ENCODE measurements at places on chromosomes 13 and 19.
A peak's percentile ranks its signal among the peaks of the same experiment; 100 is the strongest.

DNA sequence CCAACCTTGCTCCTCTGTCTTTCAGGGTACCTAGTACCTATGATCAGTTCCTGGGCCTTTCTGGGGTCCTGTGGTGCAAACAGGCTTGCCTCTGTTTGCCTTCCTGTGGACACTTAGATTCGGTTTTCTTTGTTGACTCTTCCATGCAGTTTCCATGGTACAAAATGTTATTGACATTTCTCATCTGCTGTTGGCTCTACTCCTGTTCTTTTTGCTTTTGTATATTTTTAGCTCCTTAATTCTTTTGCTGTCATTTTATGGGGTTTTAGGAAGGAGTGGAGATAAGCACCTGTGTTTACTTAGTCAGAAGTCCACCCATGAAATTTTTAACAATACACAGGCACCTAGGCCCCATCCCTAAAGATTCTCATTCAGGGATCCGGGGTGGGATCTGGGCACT is 20.5 kb upstream of the CNMD start:
- DNase-seq, result no peak

DNA sequence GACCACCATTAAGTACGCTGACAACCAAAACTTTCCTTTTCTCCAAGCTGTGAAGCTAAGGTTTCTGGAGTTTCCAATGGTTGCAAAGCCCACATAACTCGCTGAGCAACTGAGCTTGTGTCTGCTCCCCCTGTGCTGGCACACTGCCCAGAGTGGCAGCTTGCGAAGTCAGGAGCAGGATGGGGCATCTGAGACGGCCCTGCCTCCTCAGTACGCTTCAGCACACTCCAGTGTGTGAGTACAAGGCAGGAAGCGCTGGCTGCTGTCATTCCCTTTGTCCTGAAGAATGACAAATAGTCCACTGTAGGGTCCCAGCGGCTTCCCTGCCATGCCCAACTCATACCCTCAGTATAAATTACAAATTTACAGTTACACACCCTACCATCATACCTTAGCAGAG is 51.5 kb downstream of the SKA3 start:
- DNase-seq, result peak; percentile 38

DNA sequence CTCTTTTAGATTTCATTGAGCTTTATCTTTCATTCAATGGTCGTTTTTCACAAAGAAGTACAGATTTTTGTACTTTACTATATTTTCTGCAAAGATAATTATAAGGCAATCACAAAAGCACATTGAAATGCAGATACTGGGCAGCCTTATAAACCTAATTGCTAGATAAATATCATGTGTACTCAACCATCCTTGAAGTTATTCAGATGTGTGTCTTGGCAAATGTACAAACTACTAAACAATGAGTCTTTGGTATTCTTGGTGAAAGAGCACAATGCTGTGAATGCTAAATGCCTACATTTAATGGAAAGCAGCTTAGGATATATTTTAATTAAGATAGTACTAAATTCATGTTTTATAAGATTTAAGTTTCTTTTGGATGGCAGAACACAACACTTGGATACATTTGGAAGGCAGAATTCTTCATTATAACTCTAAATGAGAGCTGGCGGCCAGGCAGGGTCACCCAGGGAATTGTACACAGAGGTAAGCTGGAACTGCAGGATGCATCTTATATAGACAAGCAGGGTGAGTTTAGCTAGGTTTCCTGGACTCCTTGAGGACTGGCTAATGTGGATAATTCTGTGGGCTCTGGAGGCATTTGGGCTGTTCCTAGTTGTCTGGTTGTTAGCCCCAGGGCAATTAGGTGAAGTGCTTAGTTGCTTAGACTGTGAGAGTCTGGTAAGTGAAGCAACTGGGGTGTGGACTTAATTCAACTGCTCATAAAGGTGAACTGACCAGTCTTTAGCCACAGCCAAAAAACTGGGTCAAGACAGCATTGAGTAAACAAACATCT is 286.6 kb downstream of the PCDH20 start:
- no peak for DNase-seq

- DNase-seq, result no peak
Observed at GRCh38 chr13:113455384-113455783, 2.1 kb upstream of the ADPRHL1 start.

- DNase-seq, result no peak
Observed at GRCh38 chr19:4482721-4483364, 10.7 kb downstream of the HDGFL2 start.

- DNase-seq, result no peak
Observed at GRCh38 chr13:112951674-112952371, 17.2 kb upstream of the MCF2L start.

GRCh38 chr19:45070861-45071544 is 5.3 kb downstream of the ZNF296 start:
- no peak for DNase-seq

DNA sequence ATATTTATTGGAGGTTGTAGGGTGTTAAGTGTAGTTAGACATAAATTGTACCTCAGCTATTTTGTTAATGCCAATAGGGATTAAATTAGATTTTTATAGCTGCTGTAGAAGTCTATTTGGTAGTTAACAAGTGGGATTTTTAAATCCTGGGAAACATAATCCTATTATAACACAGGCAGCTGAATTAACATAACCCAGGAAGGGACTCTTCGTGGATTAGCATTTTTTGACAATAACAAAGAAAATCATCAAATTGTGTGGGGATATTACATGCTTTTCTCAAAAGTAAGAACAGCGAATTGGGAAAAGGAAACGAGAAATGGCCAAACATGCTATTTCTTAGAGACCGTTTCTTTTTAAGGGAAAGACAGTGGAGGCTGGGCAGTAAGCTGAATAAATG is 172.8 kb downstream of the ZIC5 start:
- no peak for DNase-seq

DNA sequence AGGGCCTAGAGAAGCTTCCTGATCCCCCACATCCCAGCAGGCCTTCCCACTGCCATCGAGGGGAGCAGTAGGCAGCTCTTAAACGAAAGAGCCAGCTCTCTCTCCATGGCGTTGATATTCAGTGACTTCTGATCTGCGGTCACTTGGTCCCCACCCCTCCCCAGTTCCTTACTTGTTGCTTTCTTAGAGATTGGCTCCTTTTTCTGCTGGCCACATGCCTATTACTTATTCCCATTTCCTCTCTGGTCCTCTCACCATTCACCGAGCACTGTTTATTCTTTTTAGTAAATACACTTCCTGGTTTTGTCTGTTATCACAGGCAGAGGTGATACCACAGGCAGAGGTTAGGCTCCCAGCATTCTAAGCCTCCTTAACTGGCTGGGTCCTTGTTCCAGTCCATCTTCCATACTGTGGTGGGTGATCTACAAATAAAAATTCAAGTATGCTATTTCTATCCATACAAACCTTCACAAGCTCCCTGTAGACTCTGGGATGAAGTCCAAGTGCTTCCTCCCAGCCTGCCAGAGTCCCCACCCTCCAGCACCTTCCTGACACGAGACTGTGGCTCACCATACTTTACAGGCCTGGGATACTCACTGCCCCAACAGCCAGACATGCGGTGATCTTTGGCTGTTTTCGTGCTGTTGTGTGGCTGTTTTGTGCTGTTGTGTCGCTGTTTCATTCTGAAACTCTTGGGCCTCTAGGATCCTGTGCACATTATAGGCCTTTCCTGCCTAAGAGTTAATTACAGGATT is 315.9 kb downstream of the ATP8A2 start:
- peak; percentile 27 for DNase-seq

DNA sequence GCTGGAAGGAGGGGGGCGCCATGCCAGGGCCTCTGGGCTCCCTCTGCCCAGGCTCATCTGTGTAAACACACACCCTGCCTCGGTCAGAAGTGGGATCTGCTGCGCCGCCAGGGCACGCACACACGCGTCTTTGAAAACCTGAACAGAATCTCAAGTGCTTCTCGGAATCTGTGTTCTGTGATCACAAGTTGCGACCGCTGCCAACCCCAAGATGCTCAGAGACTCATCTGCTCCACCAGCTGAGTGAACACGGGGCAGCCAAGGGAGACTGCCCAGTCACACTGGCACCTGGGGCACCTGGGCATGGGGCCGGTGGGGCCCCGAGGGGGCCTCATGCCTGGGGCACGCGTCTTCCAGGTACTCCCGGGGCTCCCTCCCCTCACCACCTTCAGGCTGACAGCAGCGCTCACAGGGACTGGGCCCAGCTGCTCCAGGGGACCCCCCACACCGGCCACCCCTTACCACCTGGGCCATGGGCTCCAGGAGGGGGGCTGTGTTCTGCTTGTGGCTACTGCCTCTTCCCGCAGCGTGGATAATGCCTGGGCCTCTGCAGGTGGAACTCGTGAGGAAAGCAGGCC is 59.0 kb downstream of the KLF2 start:
- DNase-seq, result no peak

GRCh38 chr13:19791953-19792537 is 9.3 kb upstream of the PSPC1 start:
- no peak for DNase-seq

DNA sequence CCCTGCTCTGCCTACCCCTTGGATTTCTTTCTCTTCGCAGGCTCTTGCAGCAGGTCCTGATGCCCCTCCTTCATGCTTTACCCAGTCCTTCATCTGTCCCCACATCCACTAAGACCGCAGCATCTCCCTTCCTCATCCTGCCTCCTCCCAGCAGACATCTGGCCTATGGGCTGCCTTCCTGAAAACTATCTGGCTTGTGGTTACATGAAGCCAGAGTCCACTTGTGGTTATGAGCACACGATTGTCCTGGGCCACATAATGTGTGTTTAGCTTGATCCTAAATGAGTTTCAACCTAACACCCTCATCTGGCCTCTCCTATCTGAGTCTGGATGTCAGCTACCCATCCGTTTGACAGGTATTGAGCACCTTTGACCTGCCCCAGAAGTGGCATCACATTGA is 5.5 kb upstream of the ZNF175 start:
- DNase-seq, result no peak

- DNase-seq, result no peak
Observed at GRCh38 chr13:88526186-88526852, 855.1 kb downstream of the SLITRK5 start.

Data from A172 (cell line).